ENCODE measurements at places on chromosomes 1 and 21.

GRCh38 chr1:187577610-187578009 lies 748.9 kb downstream of the PLA2G4A start:
- DNase-seq: no peak

GRCh38 chr1:214317300-214317699 lies 36.3 kb downstream of the SMYD2 start:
- DNase-seq: no peak

DNA sequence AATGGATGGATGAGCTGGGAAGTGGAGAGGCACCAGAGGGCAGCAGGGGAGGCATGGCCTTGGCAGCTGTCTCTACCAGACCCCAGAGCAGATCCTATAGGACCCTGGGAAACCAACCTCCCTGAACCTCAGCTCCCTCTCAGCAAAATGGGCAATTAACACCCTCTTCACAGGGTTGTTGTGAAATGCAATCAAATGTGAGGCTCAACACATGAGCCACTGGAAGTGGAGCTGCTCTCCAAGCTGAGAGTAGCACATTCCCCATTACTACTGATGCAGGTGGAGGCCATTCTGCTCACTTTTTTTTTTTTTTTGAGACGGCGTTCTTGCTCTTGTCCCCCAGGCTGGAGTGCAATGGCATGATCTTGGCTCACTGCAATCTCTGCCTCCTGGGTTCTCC lies 6.5 kb upstream of the SYNC start:
- no peak for DNase-seq

GRCh38 chr1:164623805-164624204 lies 64.8 kb downstream of the PBX1 start:
- DNase-seq: no peak

DNA sequence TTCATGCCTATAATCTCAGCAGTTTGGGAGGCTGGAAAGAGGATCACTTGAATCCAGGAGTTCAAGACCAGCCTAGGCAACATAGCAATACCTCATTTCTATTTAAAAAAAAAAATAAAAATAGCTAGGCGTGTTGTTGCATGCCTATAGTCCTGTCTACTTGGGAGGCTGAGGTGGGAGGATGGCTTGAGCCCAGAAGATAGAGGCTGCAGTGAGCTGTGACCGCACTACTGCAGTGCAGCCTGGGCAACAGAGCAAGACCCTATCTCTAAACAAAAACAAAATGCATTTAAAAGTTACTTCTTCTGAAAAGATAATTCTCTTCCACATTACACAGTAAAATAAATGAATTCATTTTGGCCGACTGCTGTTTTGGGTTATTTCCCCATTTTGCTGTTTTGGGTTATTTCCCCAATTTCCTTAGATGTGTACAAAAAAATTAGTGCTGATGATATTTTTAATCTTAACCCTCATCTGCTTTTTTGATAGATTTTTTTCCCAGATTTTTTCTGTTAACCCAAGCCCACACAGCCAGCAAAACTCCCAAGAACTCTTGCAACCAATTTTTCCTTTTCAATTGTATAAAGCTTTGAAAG lies 23.0 kb upstream of the SAMSN1 start:
- DNase-seq: no peak

DNA sequence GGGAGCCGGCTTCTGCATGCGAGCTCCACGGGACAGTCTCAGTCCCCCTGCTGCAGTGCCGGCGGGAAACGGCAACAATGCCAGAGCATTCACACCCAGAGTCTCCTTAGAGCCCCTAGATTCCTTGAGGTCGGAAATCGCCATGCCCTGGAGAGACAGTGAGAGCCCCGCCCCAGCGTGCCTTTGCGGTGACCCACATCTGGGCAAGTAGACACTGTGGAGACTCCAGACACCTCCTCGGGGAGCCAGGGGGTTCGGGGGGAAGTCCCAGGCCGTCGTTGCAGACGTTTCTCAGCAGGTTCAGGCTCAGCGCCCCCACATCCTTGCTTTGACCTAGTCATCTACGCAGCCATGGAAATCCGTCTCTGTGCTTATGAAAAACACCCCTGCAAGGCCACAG lies 81.3 kb upstream of the ARHGEF16 start:
- no peak for DNase-seq

DNA sequence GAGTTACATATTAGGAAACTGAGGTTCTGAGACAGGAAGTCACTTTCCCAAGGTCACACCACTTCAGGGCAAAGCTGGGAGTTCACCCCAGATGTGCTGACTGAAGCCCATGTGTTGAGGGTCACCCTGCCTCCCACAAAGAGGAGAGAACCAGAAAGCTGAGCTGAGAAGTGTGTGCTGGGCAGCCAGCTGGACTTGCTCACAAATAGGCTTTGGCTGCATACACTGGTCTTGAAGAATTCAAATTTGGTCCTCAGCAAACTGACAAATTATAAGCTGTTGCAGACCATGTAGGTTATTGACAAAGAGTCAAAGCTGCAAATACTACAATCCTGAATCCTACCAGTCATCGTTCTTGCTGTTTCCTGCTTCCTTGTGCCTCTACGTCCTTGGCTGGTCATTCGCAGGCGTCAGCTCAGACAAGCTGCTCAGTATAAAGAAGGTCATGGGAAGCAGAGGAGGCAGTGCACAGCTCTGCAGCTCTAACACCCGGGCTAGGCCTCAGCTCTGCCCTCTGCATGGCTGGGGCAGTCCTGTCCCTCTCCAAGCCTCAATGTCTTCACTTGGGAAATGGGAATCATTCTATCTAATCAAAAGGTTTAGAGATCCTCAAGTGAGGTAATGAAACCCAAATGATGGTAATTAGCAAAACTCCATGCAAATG lies 40.0 kb downstream of the CDCP2 start:
- no peak for DNase-seq

GRCh38 chr1:231407547-231408396 lies 14.3 kb downstream of the EGLN1 start:
- DNase-seq: no peak

DNA sequence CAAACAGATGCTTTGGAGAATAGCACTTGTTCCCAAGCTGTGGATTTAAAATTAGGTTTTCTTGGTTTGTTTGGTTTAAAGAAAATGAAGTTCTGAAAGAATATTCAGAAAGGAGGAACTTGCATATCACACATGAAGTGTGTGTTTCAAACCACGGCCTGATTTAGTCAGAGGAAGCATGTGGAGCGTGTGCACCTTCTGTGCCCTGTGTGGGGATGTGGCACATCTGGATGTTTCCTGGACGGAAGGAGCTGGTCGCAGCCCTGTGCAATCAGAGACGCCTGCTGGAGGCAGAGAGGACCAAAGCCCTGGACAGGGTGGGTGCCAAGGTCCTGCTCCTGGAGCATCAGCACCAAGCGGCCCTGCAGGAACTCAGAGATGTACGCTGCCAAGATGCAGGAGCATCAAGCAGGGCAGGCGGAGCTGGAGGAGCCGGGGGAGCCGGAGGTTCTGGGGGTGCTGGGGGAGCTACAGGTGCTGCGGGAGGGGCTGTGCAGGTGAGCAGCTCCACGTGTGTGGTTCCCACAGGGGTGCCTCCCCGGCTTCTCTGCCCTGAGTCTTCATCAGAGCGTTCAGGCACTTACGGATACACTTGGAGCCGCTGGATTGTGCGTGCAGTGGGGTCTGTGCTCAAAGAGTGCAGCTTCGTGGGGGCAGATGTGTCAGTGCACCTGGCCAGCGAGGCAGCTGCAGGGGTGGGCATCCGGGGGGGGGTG lies 45.7 kb downstream of the PCNT start:
- DNase-seq: no peak

DNA sequence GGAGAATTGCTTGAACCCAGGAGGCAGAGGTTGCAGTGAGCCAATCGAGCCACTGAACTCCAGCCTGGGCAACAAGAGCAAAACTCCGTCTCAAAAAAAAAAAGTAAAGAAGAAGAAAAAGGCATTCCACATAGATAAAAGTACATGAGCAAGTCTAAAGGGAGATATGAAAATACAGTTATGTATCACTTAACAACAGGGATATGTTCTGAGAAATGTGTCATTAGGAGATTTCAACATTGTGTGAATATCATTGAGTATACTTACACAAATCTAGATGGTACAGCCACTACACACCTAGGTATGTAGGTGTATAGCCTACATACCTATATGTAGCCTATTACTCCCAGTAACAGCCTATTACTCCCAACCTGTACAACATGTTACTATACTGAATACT lies 12.7 kb downstream of the ARNT start:
- no peak for DNase-seq

DNA sequence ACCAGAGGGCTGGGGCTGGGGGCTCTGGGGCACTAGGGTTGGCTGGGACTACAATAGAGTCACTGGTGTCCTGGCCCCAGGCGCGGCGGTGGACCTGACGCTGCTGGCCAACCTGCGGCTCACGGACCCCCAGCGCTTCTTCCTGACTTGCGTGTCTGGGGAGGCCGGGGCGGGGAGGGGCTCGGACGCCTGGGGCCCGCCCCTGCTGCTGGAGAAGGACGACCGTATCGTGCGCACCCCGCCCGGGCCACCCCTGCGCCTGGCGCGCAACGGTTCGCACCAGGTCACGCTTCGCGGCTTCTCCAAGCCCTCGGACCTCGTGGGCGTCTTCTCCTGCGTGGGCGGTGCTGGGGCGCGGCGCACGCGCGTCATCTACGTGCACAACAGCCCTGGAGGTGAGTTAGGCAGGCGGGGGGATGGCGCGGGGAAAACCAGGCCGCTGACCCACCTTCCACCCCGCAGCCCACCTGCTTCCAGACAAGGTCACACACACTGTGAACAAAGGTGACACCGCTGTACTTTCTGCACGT lies 4.1 kb downstream of the TIE1 start:
- DNase-seq: no peak

GRCh38 chr1:106608841-106609240 lies 447.6 kb upstream of the PRMT6 start:
- DNase-seq: no peak

- no peak for DNase-seq
Observed at GRCh38 chr21:41133874-41134522, 34.0 kb upstream of the BACE2 start.

DNA sequence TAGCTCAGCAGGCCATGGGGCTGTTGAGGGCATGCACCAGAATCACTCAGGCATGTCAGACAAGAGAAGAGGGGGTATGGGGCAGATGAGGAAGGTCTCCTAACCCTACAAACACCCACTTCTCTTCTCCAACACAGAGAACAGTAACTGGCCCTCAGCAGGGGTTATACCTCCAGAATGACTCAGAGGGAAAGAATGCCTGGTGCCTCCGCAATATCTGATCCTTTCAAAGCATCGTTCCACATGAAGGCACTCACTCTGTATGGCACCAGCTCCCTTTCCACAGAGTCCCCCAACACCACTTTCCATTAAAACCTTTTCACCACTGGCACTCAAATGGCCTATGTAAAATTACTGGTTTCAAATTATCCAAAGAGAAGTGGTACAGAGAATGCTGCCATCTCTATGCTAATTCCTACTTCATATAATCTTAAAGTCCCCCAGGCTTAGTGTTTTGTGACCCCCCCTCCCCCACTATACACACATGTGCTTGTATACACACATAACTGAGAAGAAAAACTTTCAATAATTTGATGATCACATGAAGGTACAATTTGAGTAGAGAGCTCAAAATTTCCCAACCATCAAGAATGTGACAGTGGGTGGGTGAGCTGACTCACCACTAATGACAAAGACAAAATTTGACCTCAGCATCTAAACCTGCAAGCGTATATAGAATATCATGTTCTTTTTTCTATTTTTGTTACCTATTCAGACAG lies 91.5 kb downstream of the SIPA1L2 start:
- DNase-seq: no peak

GRCh38 chr1:210201681-210202080 lies 30.9 kb upstream of the SERTAD4 start:
- no peak for DNase-seq

GRCh38 chr1:199102239-199102638 lies 463.4 kb downstream of the PTPRC start:
- no peak for DNase-seq

- DNase-seq: no peak
Observed at GRCh38 chr1:54400329-54400728, 5.9 kb downstream of the SSBP3 start.

DNA sequence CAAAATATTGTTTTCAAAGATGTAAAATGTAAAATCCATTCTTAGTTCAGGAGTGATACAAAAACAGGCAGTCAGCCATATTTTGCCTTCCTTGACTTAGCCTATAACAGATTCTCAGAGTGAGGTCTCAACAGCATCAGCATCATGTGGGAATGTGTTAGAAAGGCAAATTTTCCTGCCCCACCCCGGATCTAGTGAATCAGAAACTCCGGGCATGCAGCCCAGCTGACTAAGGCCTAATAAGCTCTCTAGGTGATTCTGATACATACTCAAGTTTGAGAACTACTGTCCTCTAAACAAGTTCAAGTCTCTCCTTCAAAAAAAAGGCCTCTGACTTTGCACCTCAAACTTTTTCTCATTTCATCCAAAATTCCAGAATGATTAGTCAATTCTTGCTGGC lies 46.9 kb upstream of the PRRC2C start:
- no peak for DNase-seq

Data from activated CD4-positive, CD25-positive, alpha-beta regulatory T cell (primary cell).